NCI-H2081 treated with DMSO at 0.1 percent for 48 hours (cell line): ENCODE measurements at places on chromosomes 3 and 15.

- no peak for DNase-seq
Measured at GRCh38 chr3:170128977-170129431, 52.5 kb downstream of the PHC3 start.

- no peak for DNase-seq
Measured at GRCh38 chr3:156762631-156763185, 63.4 kb upstream of the LEKR1 start.

DNA sequence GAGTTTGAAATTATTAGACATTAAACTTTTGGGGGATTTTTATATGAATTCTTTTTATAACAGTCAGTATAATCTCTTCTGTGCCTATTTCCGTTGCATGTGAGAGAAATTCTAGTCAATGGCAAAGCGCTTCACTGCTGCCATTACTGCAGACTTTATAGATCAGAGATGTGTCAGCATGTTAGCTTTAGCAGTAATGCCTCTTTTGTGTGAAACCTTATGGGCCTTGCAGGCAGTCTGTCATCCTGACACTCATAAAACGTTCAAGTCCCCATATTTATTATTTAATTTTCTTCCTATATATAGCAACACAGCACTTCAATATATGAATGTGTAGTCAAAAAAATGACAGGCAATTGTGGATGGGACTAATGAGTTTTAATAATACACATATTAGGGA, 191.0 kb downstream of the NLGN1 start:
- no peak for DNase-seq

DNA sequence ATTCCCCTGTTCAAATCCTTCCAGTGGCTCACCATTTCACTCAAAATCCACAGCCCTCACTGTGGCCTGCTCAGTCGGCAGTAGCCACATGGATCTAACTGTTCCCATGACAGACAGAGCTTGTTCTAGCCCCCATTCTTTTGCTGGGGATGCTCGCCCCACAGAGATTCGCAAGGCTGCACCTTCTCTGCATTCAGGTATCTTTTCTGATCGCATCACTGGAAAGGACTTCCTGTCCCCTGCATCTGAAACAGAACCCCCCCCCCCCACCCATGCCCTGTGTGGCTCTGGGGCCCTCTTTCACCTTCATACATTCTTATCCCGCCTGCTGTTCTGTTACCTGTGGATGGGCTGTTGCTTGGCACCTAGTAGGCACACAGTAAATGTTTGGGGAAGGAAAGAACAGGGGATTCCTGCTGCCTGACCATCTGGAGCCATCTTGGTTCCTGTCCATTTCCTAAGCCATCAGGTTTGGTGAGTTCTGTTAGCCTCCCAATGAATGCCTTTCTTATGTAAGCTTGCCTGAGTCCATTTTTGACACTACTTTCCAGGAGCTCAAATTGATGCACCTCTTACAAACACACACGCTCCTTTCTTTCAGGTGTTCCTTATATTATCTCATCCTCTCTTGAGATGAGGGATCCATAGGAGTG, 42.9 kb upstream of the PGPEP1L start:
- DNase-seq: no peak

DNA sequence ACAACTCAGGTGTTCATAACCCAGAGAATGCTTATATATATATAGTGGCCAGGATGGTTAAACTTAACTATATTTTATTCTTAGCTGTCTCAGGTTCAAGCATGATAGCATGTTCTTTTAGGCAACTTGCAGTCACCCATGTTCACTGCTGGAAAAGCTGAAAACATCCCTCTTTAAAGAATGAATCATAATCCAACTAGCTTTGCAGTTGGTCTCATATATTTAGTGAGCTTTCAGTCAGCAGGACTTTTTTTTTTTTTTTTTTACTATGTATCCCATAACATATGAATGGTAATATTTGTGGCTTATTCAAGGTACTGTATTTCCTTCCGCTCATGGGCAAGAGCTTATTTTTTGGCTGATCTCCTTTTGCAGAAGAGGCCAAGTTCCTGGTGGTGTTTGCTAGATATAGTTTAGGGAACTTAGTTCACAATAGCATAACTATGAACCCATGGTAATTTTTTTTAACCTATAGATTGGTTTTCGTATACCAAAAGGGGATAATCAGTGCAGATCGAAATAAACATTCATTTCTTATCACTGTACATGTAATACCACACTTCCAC, 77.6 kb downstream of the CMSS1 start:
- no peak for DNase-seq

GRCh38 chr3:104952146-104952972, 414.4 kb upstream of the ALCAM start:
- no peak for DNase-seq

DNA sequence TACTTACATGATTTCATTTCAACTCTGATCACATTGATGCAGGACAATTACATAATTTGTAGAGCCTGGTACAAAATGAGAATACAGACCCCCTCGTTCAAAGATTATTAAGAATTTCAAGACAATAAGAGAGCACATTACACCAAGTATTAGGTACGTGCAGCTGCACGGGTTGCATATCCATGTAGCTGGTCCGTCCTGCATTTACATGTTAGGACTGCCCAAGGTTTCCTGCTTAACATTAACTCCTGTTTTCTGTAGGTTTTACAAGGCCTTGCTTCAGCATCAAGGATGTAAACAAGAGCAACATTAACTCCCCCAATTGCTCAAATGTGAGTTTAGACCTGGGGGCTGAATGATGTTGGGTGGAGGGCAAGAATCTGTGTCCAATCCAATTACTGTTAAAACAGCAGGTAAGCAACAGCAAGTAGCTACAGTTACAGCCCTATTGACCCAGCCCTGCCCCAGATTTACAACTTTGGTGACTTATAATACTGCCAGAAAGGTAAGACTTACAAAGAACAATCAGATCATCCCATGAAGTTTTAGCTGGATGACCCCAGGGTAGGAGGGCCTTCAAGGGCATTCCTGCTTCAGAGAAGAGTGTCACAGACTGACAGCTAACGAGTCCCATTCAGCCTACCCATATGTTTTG, 127.4 kb upstream of the PPP2R3A start:
- no peak for DNase-seq
